G401 (cell line): ENCODE measurements at places on chromosomes 7 and 10.

DNA sequence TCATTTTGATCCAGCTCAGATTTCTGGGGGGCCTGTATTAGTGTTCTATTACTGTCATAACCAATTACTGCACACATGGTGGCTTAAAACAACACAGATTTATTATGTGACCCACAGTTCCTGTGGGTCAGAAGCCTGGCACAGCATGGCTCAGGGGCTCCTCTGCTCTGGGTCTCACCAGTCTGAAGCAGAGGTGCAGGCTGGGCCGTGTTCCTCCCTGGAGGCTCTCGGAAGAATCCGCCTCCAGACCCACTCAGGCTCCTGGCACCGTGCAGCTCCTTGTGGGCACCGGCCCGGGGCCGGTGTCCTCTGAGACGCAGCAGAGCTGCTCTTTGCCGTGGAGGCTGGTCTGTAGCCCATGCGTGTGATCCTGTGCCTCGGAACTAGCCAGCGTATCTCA is 61.5 kb downstream of the RAMP3 start:
- no peak for DNase-seq

DNA sequence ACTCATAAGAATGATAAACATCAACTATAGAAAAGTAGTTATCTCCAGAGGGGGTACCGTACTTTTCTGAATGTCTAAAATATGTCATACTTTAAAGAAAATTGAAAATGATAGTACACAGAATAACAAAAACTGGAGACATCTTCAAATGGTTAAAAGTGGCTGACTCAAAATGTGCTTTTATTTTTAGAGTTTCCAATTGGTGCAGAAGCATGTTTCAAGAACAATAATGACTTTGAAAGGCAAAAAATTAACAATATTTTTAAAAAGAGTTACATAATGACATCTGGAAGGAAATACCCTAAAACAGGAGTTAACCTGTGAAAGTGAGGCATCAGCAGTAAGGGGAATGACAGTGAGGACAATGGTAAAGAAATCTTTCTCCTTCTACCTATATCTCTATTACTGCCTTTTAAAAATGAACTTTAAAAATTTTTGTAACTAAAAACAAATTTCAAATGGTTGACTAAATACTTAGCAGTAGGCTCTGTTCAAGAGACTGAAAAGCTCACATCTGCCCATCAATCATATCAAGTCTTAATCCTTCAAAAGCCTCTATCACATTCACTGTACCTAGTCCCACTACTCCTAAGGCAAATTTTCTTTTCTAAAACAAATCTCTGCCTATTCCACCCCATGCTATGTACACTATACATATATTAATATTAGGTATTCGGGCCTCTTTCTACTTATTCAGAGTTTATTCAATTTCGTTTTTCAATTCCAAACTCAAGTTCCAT is 3.0 kb downstream of the ASZ1 start:
- no peak for DNase-seq

GRCh38 chr10:30705101-30705624 is 75.6 kb upstream of the LYZL2 start:
- DNase-seq: no peak

DNA sequence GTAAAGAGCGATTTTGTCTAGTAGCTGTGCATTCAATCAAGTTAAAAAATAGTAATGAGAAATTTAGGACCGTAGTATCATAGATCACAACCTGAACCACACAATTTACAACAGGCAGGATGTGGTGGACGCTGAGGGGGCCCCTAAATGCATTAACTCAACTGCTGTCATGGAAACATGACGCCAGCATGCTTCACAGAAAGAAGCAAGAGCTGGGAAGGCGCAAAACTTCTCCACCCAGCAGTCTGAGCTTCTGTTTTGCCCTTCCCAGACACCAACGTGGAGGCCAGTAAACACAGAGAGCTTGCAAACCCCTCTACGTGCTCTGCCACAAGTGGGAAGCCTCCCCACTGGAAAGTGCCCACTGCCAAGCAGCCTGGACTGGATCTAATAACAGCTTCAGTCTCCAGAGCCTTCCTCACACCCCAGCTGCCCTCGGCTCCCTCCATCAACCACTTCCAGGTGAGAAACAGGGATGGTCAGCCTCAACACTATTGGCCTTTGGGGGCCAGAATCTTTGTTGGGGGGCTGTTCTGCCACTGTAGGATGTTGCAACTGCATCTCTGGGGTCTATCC is 151.8 kb downstream of the SFMBT2 start:
- no peak for DNase-seq

DNA sequence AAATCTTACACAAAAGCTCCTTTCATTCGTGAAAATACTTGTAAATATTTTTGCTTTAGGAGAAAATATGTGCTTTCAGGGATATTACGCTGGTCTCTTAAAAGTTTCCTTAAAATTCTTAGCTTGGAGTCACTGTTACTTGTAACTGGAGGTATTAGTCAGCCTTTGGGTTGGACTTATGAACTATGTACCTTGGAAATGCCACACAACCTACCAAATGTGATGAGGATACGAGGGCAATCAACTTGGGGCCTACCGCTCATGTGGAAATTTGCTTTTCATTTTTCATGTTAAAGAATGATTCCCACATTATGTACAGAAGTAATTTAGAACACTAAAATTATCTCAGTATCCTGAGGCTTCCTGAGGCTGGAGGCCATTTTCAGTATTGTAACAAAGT is 23.1 kb downstream of the SPAM1 start:
- DNase-seq: no peak

DNA sequence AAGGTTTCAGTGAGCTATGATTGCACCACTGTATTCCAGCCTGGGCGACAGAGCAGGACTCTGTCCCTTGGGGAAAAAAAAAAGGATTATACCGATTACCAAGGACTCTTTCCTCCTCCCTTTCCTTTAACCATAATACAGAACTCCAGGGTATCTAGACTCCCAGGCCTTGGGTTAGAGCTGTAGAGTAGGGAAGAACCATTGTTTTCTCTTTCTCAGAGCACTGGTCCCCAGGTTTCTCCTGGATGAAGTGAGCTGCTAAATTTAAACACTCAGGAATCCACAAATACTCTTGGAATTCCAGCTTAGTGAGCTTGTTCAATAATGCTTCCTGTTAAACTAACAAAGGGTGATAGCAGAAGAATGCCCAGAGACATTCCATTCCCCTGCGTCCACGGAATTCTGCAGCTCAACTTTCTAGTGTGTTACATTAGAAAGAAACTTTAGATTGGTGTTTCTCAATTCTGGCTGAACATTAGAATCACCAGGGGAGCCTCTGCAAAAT is 14.6 kb upstream of the RPEL1 start:
- DNase-seq: peak; percentile 69

DNA sequence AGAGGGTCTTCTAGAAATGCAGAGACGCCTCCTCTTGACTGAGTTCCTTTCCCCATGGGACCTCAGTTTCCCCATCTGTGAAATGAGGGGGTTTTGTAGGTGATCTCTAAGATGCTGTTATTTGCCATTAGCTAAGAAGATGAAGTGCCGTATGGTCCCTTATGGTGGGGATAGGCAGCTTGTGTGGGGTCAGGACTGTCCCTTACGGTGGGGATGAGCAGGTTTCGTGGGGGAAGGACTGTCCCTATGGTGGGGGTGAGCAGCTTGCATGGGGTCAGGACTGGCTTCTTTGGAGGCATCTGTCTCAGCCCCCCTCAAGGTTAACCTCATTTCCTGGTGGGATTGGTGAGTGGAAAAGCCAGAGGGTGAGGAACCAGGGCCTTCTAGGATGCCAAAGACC is 148.3 kb upstream of the GPR26 start:
- no peak for DNase-seq

GRCh38 chr10:69316313-69317059 is 38.2 kb downstream of the HK1 start:
- no peak for DNase-seq

DNA sequence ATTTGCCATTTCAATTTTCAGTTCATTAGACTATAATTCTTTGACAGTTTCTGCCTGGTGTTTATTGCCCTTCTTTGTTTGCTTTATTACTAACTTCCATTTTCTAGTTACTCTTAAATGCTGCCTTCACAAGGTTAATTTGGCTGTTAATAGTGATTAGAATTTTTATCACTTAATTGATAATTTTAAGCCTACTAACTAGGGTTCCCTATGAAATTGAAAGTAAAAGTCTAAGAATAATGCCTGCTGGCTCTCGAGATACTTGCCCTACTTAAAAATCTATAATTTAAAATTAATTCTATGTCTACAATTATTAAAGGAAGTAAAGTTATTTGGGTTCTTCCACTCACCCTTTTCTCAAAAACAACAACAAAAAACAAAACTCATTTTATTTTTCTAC is 65.3 kb downstream of the C1GALT1 start:
- no peak for DNase-seq

GRCh38 chr10:120607710-120608703 is 151.0 kb downstream of the PLPP4 start:
- no peak for DNase-seq

GRCh38 chr7:30973791-30974604 is 10.2 kb downstream of the GHRHR start:
- DNase-seq: no peak

- no peak for DNase-seq
These were observed 31.2 kb upstream of the GARS1 start for GRCh38 chr7:30563326-30563942.

DNA sequence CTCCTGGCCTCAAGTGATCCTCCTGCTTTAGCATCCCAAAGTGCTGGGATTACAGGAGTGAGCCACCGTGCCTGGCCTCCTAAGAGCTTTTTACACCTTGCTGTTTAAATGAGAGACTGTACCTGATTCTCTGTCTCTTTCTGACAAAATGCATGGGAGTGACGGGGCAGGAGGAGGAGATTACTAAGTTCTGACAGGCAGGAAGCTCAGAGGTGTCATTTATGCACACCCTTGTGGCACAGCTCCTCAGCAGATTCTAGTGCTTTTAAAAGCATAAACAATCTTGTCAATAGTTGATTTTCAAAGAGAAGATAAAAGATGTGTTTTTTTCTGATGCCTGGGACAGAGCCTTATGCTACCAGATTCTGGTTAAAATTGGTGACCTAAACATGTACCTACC is 39.7 kb upstream of the STEAP4 start:
- no peak for DNase-seq

DNA sequence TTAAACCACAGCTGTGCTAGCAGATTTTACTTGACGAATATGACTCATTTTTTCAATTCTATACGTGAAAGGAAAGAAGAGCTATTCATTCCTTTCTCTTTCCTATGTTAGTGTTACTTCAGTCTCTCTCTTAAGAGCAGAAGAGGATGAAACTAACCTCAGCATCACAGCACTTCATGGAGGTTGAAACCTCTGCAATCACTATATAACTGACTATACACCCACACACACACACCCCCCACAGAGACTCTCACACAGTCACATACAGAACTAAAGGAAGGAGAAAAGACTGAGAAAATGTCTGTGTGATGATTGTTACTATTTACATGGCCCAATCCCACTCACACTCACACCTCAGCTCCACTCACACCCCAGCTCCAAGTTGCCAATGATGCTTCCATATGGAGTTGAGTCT is 104.2 kb downstream of the KIF20B start:
- no peak for DNase-seq

DNA sequence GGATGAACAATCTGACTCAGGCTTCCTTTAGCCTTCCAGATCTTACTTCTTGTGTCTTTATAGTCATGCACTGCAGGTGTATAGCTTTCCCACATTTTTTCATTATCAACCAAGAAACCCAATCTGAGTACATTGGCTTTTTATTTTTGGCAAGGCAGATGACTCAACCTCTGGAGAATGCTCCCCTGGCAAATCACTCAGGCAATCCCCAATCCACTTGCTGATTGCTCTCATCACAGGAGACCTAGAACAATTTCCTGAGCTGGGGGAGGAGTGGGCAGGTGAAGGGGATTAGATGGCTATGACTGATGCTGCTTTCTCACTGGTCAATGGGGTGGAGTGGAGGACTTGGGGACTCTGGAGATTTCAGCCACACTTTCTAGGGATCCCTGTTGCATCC is 134.4 kb downstream of the SLC16A9 start:
- DNase-seq: no peak

DNA sequence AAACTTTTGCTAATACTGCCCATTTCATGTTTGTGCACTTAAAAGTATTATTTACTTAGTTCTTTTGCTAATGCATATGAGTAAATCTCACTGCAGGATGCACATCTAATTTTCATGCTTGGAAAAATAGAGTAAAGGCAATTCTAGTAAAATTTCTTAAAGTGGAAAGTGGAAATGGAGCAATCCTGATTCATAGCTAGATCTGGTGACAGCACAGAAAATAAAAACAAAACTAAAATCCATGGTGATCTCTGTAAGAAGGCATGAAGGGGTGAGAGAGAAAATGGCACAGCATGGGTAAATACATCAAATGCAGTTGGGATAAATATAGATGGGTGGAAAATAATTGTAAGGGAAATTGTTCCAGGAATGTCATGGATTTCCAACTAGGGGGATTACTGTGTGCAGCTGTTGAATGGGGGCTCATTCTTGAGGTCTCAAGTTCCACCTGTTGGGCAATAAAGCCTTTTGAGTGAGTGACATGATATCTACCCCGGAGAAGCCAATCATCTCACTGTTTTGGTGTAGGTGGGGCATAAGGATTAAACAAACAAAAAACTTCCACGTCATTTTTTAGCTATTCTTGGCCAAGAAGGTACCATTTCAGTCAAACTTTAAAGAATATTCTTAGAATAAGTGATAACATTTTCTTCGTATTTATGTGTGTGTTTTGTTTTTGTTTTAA is 1.7 kb upstream of the MCU start:
- DNase-seq: no peak
